ENCODE measurements at places on chromosomes 5 and 9. TPM values are rescaled to one million over a fixed set of nuclear protein-coding genes. Genes with fewer than 3 reads are reported as not detected.

GRCh38 chr9:110114859-110115201 lies 93.1 kb downstream of the C9orf152 start:
- H3K4me1 ChIP-seq, result peaks cover 42% of the 10 kb centered on the region
- H3K27ac ChIP-seq, result peak overlapping the region; percentile 94
- H3K27me3 ChIP-seq, result no peaks in the 10 kb centered on the region

- H3K4me3 ChIP-seq, result no peak overlapping the region
- no peaks in the 10 kb centered on the region for H3K27me3 ChIP-seq
- H3K36me3 ChIP-seq, result peaks cover 12% of the 10 kb centered on the region
- peaks cover 10% of the 10 kb centered on the region for H3K4me1 ChIP-seq
Observed at GRCh38 chr9:120612218-120612617, 32.3 kb upstream of the CDK5RAP2 start.

DNA sequence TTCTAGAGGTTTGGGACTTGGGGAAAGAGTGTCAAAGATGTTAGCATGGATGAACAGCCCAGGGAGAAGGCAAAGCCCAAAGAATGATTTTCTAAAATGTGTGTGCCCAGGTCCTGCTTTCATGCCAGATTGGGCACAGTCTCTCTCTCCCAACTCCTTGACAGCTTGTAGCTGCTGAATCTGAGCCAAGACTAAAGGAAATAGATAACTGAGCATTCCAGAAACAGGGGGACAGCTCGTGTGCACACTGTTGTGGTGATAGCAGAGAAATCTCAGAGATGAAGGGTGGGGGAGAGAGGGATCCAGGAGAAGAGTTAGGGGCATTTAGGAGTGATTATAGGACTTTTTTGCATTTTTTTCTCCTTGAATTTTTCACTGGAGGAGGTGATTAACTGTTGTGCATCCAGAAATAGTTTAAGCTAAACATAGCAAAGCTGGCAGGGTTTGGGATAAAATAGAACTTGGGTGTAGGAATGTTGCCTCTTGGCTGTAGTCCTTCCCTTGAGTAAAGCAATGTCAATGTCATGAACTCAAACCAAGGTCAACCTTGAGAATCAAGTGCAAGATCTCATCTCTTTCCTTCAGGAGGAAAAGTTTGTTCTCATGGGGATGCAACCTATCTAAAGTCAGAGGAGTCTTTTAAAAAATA lies 245.9 kb downstream of the SH3GL2 start:
- no peak for DNase-seq
- no peaks in the 10 kb centered on the region for H3K36me3 ChIP-seq
- H3K4me1 ChIP-seq, result peaks cover 16% of the 10 kb centered on the region
- H3K27ac ChIP-seq, result peak overlapping the region; percentile 9

DNA sequence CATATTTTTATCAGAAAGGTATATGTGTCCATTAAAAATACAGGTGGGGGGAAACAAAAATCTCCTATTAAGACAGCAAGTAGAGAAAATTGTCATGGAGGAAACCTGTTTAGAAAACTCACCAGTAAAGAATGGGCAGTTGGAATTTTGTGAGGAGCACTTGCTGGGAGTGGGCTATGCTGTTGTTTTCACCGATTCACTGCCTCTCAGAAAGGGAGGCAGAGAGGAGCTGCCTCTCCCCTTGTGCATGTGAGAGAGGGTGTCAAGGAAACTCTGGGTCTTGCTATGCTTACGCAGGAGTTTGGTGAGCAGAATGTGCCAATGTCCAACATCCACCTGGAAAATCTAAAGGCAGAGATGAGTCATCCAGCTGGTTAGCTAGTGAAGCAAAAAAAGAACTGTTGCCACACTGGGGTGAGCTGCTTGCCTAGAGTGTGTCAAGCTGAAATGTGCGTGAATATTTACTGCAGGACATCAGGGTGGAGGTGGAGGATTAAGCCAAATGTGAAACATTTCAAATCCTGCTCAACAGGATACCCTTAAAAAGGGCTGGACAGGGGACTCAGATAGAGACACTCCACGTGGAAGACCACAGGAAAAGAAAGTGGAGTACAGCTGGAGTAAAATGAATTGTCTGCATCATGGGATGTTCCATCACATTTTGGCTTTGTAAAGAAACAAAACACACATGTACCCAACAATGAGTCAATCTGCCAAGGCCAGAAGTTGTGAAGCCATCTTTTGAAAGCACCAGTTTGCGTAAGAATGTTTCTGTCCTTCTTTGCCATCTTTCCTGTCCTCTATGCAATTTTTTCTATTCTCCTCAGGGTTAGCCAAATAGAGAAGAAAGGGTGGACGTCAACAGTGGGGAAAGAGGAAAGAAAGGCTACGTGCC lies 449.7 kb upstream of the MPDZ start:
- no peak for DNase-seq
- no peak overlapping the region for H3K4me3 ChIP-seq
- no peak overlapping the region for H3K27ac ChIP-seq
- H3K27me3 ChIP-seq, result peaks cover 64% of the 10 kb centered on the region
- no peaks in the 10 kb centered on the region for H3K4me1 ChIP-seq

- no peak overlapping the region for H3K4me3 ChIP-seq
- H3K4me1 ChIP-seq, result peaks cover 22% of the 10 kb centered on the region
- H3K36me3 ChIP-seq, result peaks cover 5% of the 10 kb centered on the region
- no peak overlapping the region for H3K27ac ChIP-seq
Observed at GRCh38 chr5:73596705-73597328, 29.2 kb upstream of the ARHGEF28 start.

- no peak overlapping the region for H3K27ac ChIP-seq
- H3K27me3 ChIP-seq, result no peaks in the 10 kb centered on the region
- DNase-seq, result no peak
- no peak overlapping the region for H3K4me3 ChIP-seq
Observed at GRCh38 chr5:34826347-34826746, 12.6 kb upstream of the TTC23L start.

- no peak overlapping the region for H3K27ac ChIP-seq
- H3K27me3 ChIP-seq, result peaks cover 2% of the 10 kb centered on the region
- H3K36me3 ChIP-seq, result no peaks in the 10 kb centered on the region
- H3K4me3 ChIP-seq, result no peak overlapping the region
- peaks cover 43% of the 10 kb centered on the region for H3K4me1 ChIP-seq
Observed at GRCh38 chr9:108058135-108058814, 568.7 kb upstream of the KLF4 start.

GRCh38 chr5:72123764-72124376 lies 16.6 kb downstream of the MAP1B start:
- H3K4me3 ChIP-seq, result no peak overlapping the region
- peaks cover 41% of the 10 kb centered on the region for H3K36me3 ChIP-seq
- H3K4me1 ChIP-seq, result peaks cover 61% of the 10 kb centered on the region
- peak overlapping the region; percentile 53 for H3K27ac ChIP-seq
- DNase-seq, result no peak

GRCh38 chr9:80874276-80874675 lies 815.1 kb downstream of the TLE1 start:
- H3K4me1 ChIP-seq, result peaks cover 20% of the 10 kb centered on the region
- H3K36me3 ChIP-seq, result no peaks in the 10 kb centered on the region
- no peaks in the 10 kb centered on the region for H3K27me3 ChIP-seq
- no peak for DNase-seq
- no peak overlapping the region for H3K4me3 ChIP-seq

DNA sequence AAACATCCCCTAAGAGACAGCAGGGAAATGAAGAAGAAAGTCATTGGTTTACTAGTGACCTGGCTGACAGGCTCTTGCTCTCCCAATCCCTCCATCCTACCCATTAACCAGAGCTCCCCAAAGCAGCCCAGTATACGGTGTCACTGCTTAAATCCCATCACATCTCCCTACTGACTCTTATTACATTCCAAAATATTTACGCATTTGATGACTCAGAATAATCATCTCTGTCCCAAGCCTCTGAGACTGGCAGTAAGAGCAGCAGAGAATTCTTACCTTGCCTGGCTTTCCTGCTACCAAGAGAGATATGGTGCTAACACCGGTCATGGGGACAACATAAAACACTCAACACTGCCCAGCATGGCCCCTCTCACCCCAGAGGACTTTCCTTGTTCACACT lies 20.2 kb upstream of the WHRN start:
- H3K36me3 ChIP-seq, result no peaks in the 10 kb centered on the region
- H3K27me3 ChIP-seq, result no peaks in the 10 kb centered on the region
- peaks cover 19% of the 10 kb centered on the region for H3K4me1 ChIP-seq
- H3K4me3 ChIP-seq, result no peak overlapping the region

Gene ALDH1B1
- total RNA-seq, result 10.7 TPM

GRCh38 chr5:136013559-136013958 lies 15.2 kb upstream of the TGFBI start:
- H3K36me3 ChIP-seq, result peaks cover 2% of the 10 kb centered on the region
- no peaks in the 10 kb centered on the region for H3K27me3 ChIP-seq
- no peak overlapping the region for H3K27ac ChIP-seq
- H3K4me1 ChIP-seq, result peaks cover 75% of the 10 kb centered on the region
- H3K4me3 ChIP-seq, result no peak overlapping the region

- H3K36me3 ChIP-seq, result no peaks in the 10 kb centered on the region
- no peak for DNase-seq
- H3K27ac ChIP-seq, result no peak overlapping the region
- no peaks in the 10 kb centered on the region for H3K27me3 ChIP-seq
- H3K4me3 ChIP-seq, result no peak overlapping the region
- H3K4me1 ChIP-seq, result peaks cover under 1% of the 10 kb centered on the region
Observed at GRCh38 chr5:132668706-132669454, 4.9 kb upstream of the IL4 start.

DNA sequence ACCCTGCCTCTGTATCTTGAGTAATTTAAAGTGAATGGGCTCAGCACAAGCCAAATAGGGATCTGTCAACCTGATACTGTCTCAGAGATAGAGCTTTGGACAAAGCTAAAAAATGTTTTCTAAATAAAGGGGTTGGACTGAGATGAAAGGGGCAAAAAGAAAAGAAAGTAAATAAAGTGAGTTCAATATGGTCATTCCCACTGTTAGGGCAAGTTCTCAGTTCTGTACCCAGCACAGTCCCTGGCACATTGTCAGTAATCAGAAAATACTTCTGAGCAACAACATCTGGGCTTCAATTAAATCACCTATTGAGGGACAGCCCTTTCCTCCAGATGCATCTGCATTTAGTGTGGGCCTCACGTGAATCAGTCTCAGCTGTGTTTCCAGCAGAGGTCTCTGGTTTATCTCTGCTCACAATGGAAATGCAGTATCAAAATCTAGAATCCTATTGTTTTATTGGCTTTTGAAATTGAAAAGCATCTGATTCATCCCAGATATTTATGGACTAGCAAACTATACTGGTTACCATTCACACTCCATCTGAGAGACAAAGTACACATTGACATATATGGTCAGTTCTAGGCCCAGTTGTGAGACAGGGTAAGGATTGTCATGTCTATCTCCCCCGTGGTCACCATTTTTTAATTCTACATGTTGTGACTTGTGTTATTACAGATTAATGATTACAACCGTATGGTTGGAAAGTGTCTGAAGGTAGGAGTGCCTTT lies 35.6 kb downstream of the ZNF474 start:
- no peak for DNase-seq
- H3K4me3 ChIP-seq, result no peak overlapping the region
- H3K4me1 ChIP-seq, result peaks cover 50% of the 10 kb centered on the region
- H3K27ac ChIP-seq, result peak overlapping the region; percentile 89
- H3K36me3 ChIP-seq, result no peaks in the 10 kb centered on the region

Gene PHF24
- not detected for total RNA-seq

Gene EPB41L4B
- total RNA-seq, result 19.3 TPM

DNA sequence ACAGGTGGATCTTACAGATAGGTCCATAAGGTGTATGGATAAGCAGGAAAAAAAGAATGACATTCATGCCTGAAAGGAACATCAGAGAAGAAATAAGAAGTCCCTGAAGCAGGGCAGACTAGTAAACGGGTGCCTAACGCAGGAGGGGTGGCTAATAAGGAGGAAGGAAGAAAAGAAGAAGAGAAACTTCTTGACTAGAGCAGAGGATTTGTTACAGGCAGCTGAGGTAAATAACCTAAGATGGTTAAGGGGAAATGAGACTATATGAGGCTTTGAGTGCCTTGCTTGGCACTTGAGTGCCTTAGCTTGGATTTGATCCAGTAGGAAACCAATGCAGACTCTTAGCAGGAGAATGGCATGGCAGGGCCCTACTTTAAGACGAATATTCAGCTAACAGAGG lies 313.5 kb upstream of the PDE4D start:
- no peaks in the 10 kb centered on the region for H3K36me3 ChIP-seq
- no peak overlapping the region for H3K27ac ChIP-seq
- H3K27me3 ChIP-seq, result peaks cover 30% of the 10 kb centered on the region
- no peak for DNase-seq

Gene ROPN1L
- total RNA-seq, result not detected

DNA sequence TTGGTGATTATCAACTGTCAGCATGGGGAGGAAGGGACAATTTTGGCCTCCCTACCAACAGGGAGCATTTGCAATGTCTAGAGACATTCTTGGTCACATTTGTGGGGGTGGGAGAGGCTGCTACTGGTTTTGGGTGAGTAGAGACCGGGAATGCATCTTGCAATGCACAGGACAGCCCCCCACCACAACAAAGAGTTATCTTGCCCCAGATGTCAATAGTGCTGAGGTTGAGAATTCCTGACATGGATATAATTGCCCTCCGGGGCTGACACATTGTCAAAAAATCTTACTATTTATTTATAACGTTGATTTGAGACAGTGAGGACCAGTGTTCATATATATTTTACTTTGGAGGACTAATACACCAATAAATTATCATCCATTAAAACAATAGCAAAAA lies 316.1 kb downstream of the PSAT1 start:
- H3K27me3 ChIP-seq, result no peaks in the 10 kb centered on the region
- no peak for DNase-seq
- no peaks in the 10 kb centered on the region for H3K36me3 ChIP-seq
- H3K4me3 ChIP-seq, result no peak overlapping the region
- H3K4me1 ChIP-seq, result peaks cover 22% of the 10 kb centered on the region

Gene TMEM250
- 34.0 TPM for total RNA-seq

DNA sequence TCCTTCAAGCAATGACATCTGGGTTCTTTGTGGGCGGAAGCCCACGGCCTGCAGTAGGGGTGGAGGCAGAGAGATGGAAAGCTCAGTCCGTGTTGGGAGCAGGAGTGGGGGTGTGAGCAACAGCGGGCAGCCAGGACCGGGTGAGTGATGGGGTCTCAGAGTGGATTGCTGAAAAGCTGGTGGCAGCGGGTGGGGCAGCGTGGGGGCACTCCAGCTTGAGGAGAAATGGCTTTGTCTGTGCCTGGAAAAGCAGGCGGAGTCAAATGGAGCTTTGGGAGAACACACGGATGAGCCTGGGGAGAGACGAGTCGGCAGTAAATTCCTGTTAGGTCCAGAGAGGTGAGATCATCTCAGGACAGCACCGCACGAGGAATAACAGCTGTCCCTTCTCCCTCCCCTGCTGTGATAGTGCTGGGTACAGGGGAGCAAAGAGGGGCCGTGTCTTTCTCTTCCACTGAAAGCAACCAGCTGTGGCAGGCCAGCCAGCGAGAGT lies 42.1 kb downstream of the CACNA1B start:
- H3K4me3 ChIP-seq, result no peak overlapping the region
- no peaks in the 10 kb centered on the region for H3K4me1 ChIP-seq
- H3K27ac ChIP-seq, result no peak overlapping the region
- peak; percentile 72 for DNase-seq
- no peaks in the 10 kb centered on the region for H3K36me3 ChIP-seq
- H3K27me3 ChIP-seq, result no peaks in the 10 kb centered on the region

Gene ACOT12
- total RNA-seq, result not detected

DNA sequence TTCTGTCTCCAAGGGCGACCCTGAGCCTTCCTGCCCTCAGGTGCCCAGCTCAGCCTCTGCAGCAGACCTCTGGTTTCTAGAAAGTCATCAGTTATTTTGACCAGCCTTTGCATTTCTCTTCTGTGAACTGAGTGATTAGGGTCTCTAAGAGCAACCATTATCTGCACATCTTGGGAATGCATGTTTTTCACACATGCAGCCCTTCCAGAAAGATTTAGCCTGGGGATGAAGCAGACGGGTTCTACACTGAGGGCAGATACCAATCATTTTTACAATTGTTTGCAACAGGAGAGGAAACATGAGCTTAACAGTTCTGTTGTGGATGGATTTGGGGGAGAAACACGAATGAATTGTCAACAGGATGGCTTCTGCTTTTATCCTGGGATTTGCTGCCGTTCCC lies 90.1 kb upstream of the PITX1 start:
- no peak overlapping the region for H3K27ac ChIP-seq
- no peak for DNase-seq
- H3K27me3 ChIP-seq, result peaks cover 28% of the 10 kb centered on the region
- H3K36me3 ChIP-seq, result no peaks in the 10 kb centered on the region

Gene CNTFR
- 0.18 TPM for total RNA-seq
